NCI-H1105 (cell line): ENCODE measurements at places on chromosomes 12 and 14.

DNA sequence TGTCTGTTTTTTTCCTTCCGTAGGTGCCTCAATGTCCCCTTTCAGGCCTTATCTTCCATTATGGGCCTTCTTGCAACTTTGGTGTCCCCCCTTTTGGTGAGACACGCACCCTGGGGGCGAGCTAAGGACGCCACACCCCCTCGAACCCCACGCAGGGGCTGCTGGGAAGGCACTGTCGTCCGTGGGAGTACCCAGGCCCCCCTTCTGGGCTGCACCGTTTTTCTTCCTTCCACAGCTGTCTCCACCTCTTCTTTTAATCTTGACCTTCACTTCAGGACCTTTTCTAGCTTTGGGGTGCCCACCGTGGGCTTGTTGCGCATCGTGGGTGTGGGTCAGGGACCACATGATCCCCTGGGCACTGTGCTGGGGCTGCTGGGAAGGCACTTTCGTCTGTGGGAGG, 271.8 kb downstream of the ALG10 start:
- no peak for DNase-seq

DNA sequence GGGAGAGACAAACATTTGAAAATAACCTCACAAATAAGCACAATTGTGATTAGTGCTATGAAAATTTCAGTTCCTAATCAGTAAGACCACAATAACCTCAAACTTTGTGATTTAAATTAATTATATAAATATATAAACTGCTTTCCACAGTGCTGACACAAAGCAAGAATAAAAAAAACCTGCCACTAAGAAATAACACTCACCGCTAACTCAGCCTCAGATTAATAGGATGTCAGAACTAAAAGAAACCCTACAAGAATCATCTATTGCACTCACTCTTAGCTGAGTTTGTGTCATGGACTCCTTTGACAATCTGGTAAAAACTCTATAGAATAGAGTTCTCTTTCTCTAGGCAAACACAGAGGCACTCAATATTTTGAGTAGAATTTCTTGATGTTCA, 68.4 kb downstream of the SLC41A2 start:
- DNase-seq, result no peak

GRCh38 chr14:95138876-95139275, 18.5 kb downstream of the DICER1 start:
- no peak for DNase-seq

GRCh38 chr12:8065991-8066594, at the start of gene C3AR1:
Gene C3AR1, minus strand, starts transcription at chr12:8066359. Its CDS starts 6,174 bp downstream, at chr12:8060185.
- DNase-seq, result no peak

DNA sequence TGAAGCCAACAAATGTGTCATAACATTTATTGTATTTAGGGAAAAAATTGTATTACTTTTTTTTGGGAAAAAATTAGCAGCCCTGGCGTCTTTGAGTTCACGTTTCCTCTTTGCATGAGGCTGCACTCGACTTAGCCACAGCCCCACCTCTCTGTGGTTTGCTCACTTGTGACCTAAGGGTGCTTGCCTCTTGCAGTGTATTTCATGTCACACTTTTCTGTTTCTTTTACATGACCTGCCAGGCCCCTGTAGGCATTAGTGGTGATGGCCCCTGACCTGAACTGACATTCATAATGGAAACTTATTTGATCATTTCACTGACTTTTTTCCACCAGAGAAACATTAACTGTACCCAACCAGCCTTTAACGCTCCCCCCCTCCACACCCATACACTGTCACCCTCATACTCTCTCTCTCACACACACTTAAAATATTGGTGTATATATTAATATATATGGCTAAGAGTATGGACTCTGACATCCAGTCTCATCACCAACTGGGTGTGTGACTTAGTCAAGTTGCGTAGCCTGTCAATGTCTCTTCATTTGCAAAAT, 122.9 kb downstream of the PRKCH start:
- no peak for DNase-seq

- no peak for DNase-seq
Measured at GRCh38 chr14:53430870-53431269, 277.7 kb upstream of the DDHD1 start.

DNA sequence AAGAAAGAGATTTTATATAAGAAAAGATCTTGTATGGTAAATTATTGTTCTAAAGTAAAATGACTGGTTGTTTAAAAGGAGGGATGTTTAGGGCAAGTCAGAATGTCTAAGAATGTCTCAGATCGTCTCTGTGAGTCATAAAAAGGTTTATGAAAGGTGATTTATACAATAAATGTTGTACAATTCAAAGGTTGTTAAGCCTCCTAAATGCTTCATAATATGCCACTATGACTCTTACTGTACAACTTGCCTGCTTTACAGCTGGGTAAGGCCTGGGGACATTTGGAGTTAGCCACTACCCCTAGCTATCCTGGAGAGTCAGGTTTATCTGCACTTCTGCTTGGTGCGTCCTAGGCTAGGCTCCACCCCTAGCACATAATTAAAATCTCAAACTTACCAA, 927.4 kb downstream of the FSCB start:
- DNase-seq, result no peak

DNA sequence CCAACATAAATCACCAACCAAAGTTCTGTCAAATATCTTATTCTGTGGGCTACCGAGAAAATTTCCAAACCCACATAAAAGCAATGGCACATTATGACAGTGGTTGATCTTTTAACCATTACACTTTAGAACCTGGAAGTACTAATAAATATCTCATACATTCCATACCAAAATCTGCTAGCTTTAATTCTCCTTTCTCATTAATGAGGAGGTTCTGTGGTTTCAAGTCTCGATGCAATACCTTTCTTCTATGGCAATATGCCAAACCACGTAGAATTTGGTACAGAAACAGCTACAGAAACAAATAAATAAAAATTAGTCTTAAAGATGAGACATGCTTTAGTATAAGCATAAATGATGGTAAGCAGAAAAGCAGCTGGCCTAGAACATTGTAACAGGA, 100.7 kb downstream of the ELK3 start:
- no peak for DNase-seq

- no peak for DNase-seq
Measured at GRCh38 chr12:100919116-100919515, 124.5 kb downstream of the ANO4 start.

- no peak for DNase-seq
Measured at GRCh38 chr14:41505491-41505890, 101.2 kb upstream of the LRFN5 start.

- peak; percentile 76 for DNase-seq
Measured at GRCh38 chr14:22852940-22853767, 16.8 kb downstream of the MMP14 start.

GRCh38 chr12:24425601-24425970, 476.1 kb upstream of the SOX5 start:
- DNase-seq, result no peak

- no peak for DNase-seq
Measured at GRCh38 chr12:76563061-76563460, 3.5 kb upstream of the OSBPL8 start.

DNA sequence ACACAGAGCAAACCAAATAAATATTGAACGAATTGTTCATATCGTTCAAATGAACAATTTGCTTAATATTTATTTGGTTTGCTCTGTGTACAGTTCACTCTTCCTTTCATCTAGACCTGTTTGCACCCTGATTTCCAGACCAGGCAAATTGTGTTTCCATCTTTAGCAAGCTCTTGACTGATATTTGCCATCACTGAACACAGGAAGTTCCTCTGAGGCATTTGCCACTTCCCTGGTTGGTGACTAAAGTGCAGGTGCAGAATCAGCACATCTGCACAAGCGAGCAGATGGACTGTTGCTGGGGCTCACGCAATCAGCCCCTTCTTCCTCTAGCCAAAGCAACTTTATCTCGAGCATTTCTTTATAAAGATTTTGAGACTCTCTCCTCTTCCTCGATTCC, 112.9 kb downstream of the DAAM1 start:
- DNase-seq, result no peak

DNA sequence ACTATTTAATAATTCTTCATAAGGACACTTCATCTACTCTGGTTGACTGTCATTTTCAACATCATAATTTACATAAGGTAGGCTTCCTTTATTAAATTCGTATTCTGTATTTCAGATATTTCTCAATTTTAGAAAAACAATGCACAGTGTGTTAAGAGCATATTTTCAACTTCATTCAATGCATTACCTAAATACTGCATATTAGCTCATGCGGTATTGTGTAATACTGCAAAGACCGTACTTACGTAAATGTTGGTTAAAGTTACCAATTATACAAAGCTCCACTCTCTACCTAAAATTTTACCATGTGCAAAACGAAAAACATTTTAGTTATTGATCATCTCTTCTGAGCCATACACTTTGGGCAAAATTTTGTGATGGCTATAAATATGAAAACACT, 62.8 kb downstream of the EXOC5 start:
- DNase-seq, result no peak

- no peak for DNase-seq
Measured at GRCh38 chr12:42473130-42473529, 116.4 kb downstream of the PRICKLE1 start.

DNA sequence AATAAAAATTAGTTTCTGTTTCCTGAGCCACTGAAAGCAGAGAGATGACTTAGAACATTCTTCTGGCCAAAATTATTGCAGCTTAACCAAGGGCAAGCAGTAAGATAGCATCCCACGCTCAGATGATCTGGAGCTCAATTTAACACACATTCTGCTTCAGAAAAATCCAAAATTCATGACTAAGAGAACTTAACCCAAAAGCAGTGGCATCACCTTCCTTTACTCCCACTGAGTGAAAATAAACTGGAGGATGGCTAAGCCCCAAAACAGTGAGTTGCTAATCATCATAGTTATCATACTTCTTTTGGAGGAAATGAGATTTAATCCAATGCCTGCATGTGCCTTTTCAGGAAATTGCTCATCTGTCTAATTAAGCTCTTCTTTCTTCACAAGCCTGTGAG, 195.4 kb downstream of the DUSP6 start:
- DNase-seq, result no peak

GRCh38 chr12:116087962-116088361, 189.5 kb downstream of the MED13L start:
- DNase-seq, result no peak

DNA sequence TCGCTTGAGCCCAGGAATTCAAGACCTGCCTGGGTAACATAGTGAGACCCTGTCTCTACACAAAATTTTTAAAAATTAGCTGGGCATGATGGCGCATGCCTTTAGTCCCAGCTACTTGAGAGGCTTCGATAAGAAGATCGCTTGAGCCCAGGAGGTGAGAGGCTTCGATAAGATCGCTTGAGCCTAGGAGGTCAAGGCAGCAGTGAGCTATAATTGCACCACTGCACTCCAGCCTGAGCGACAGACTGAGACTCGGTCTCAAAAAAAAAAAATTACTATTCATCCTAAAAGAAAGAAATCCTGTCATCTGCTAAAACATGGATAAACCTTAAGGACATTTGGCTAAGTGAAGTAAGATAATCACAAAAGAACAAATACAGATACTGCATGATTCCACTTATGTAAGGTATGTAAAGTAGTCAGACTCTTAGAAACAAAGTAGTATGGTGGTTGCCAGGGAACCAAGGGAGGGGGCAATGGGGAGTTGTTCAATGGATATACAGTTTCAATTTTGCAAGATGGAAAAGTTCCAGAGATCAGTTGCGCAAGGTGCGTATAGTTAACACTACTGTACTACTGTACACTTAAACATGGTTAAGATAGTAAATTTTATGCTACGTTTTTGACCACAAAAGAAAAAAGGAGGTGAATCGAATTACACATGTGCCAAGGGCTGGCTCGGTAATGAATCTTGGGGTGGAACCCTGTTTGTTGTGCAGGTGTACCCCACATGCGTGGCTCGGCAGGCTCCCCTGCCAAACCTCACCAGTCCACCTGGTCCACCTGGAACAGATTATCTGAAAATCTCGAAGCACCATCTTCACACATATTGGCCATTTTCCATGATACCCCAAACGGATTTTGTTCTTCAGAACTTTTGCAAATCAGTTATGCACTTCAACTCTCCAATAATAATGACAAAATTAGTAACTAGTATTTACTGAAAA, 18.3 kb upstream of the ATP2A2 start:
- no peak for DNase-seq

GRCh38 chr14:65423982-65424381, 11.5 kb downstream of the FUT8 start:
- DNase-seq, result peak; percentile 65
